ENCODE measurements at places on chromosomes 7 and 10.
A peak's percentile ranks its signal among the peaks of the same experiment; 100 is the strongest.

DNA sequence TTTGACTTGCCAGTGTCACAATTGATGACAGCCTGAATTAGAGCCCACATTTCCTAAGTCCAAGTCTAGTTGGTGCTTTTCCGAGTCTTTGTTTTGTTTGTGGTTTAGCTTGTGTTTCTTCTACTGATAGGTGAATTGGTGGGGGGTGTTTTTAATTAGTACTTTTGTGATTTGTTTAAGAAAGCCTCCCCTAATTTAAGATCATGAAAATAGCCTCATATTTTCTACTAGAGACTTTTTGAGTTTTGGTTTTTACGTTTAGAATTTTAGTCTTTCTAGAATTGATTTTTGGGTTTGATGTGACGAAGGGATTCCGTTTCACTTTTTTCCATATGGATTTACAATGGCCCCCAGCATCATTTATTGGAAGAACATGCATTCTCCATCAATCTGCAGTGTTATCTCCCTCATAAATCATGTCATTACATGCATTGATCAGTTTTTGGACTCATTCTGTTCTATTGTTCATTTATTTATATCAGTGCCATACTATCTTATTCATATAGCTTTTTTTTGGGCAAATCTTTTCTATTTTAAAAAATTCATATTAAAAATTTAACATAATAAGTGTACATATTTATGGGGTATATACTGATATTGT, 32.8 kb downstream of the BTRC start:
- DNase-seq = no peak

DNA sequence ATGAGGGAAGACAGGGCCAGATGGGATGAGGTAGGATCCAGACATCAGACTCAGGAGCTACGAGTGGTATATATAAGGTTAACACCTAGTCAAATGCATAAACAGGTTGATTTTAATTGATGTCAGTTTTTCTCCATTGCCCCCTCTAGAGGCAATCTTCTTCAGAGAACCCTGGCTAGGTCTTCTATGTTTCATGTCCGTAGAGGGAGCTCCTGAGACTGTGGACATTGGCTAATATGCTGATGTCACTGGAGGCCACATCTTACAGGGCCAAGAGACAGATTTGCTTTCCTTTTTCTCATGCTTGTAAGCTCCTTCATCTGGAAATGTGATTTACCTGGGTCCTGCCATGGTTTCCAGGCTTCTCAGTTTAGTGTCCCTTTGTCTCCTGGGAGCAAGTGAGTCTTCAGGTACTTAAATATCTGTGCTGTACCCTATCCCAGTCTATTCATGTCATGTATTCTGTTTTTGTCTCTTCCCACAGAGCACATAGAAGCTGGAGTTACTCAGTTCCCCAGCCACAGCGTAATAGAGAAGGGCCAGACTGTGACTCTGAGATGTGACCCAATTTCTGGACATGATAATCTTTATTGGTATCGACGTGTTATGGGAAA, 161.6 kb upstream of the PRSS1 start:
- peak; percentile 6 for DNase-seq

- DNase-seq = no peak
Observed at GRCh38 chr10:58776568-58777318, 264.1 kb downstream of the BICC1 start.

- no peak for DNase-seq
Observed at GRCh38 chr7:159078911-159079270, 65.8 kb downstream of the VIPR2 start.

- DNase-seq = peak; percentile 31
Observed at GRCh38 chr10:104300736-104301292, 31.8 kb downstream of the GSTO2 start.

- no peak for DNase-seq
Observed at GRCh38 chr7:128831994-128832879, 2.0 kb downstream of the FLNC start.

- DNase-seq = peak; percentile 38
Observed at GRCh38 chr10:3735175-3735574, 49.8 kb downstream of the KLF6 start.

GRCh38 chr7:20917603-20918002, 130.9 kb upstream of the SP8 start:
- no peak for DNase-seq

GRCh38 chr10:43305876-43306275, 39.0 kb upstream of the RASGEF1A start:
- DNase-seq = no peak

DNA sequence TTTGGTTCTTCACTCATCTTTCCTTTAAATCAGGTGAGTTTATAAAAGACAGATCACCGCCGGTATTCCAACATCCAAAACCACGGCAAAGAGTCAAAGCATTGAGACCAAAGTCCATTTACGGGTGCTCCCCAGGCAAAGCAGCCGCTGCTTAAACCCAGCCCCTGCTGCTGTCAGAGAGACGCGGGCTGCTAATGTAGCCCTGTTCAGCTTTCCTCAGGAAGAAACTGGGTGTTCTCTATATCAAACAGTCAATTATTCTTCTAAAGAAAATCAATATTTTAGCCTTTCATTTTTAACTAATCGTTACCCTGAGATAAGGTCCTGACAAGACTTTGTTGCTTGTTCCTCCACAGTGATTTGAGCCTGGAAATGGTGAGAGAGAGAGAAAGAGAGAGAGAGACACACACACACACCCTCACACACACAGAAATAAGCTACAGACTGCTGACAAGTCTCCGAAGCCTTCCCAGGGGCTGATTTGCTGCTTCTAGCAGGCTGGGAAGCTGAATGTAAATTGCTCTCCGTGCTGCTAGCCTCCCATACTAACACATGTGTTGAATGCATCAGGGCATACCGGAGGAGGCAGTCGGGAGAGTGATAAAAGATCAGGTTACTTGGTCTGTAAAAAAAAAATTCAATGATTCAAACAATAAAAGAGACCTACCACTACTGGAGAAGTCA, 183.0 kb upstream of the ANK3 start:
- DNase-seq = peak; percentile 9

DNA sequence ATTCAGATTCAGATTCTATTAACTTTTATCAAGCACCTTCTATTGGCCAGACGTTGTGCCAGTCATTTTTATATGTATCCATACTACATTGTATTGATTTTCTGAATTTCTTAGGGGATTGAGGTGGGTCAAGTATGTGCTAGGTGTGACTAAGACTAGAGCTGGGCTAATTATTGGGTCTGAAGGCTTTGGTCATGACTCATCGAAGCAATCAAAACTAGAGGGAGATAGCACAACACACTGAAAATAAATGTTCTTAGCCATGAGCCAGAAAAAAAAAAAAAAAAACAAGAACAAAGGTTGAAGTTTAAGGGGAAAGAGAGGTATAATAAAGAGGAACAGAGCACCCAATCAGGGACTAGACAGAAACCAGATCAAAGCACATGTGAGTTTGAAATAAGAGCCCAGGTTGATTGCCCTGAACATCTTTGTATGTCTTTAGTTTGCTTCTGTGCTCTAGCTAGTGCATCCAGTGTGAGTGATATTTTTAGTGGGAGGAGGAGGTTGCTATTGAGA, 171.6 kb upstream of the FOXP2 start:
- no peak for DNase-seq

- DNase-seq = no peak
Observed at GRCh38 chr7:99267481-99267840, 5.2 kb upstream of the MYH16 start.

GRCh38 chr10:103630156-103630555, 136.7 kb downstream of the NEURL1 start:
- no peak for DNase-seq

GRCh38 chr7:93310346-93310745, 78.2 kb downstream of the VPS50 start:
- DNase-seq = no peak

DNA sequence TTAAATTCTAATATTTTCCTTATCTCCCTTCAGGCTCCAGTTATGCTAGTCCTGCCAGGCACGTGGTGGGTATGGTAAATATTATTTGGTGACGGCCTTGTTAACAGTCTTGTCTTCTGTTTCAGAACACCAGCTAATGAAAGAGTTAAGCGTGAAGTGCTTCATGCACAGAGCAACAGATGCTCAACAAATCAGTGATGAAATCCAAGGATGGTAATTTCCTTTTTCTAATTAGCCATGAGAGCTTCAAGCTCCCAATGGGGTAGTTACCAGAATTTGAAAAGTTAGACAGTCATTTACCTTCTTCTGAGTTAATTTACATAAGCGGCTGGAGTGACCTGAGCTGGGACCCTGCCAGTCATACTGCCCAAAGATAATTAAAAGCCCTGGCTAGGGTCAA, 1.9 kb upstream of the OTUD1 start:
- DNase-seq = no peak

DNA sequence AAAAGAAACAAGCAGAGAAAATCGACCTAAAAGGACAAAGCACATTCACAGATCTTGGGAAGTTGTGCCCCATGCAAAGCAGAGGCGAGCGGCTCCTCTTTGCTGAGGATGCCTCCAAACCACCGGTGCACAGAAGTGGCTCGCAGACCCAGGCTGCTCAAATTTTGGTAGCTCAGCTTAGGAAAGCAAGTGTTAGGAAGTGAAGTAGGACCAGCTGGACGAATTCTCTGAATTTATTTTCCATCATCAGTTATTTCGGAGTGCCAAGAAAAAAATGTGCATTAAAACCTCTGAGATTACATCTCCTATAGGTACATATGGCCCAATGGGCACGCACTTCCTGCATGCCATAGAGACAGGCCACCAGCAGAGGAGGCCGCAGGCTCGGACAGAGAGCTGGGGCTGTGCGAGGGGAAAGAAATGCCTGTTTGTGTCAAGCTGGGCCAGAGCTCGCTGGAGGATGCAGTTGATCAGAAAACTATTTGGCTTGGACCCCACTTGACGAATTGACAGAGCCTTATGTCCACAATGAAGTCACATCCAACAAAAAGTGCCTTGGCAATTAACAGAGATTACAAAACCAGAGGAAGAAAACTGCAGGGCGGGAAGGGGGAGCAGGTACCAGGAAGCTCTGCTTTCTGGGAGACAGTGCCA, 122.3 kb upstream of the LYZL2 start:
- DNase-seq = peak; percentile 79

- DNase-seq = no peak
Observed at GRCh38 chr7:96238474-96238873, 83.4 kb downstream of the SLC25A13 start.

DNA sequence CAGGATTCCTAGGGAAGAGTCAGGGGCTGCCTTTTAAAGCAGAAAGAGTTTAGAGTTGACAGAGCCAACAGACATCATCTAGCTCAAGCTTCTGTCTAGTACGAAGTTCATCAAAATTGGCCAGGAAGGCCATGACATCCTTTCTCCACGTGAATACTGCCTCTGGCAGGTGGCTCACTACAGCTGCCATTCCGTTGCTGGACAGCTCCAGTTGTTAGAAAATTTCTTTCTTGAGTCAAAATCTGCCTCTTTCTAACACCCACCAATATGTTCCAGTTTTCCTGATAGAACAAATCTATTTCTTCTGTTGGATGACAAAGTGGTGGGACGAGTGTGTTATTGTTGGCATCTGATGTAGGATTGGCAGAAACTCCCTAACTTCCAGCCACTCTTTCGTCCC, 154.9 kb downstream of the ADRA2A start:
- DNase-seq = no peak

DNA sequence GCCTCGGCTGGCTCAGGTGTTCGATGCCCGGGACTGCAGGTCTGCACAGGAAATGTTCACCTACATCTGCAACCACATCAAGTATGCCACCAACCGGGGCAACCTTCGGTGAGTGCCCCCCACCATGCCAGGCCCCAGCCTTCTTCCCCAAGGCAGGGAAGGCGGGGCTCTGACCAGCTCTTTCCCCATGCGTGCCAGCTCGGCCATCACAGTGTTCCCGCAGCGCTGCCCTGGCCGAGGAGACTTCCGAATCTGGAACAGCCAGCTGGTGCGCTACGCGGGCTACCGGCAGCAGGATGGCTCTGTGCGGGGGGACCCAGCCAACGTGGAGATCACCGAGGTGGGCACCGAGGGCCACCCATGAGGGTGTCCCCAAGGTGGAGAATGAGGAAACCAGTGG, 7.5 kb downstream of the NOS3 start:
- peak; percentile 30 for DNase-seq

- no peak for DNase-seq
Observed at GRCh38 chr7:131400681-131401176, 73.1 kb downstream of the MKLN1 start.

- DNase-seq = no peak
Observed at GRCh38 chr7:138776166-138776833, 21.5 kb upstream of the TMEM213 start.

DNA sequence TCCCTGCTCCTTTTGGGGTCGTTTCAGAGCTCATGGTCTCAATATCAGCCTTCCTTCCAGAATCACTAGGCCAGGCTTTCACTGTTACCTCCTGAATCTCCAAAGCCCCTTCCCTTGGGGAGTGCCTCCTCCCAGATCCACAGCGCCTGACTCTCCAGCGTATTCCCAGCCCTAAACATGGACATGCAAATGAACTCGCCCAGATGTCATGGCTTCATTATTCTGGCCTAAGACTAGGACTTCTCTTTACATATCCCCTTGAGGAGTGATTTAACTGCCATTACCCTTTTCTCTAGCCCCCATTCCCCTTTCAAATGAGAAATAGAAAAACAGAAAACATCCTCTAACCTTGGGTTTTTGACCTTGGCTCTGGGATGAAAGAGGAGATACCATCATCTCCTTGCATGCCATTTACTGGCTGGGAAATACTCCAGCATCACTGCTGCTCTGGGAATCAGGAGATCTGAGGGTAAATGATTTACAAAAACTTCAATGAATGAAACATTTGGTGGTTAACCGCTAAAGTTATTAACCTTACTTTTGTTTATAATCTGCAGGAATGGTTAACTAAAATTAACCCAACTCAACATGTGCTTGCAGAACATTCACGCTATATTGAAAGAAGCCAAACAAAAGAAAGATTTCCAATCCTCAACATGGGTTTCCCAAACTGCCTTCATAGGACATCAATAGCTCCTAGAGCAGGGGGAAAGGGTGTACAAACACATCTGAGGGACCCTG, 37.0 kb downstream of the FAM171A1 start:
- no peak for DNase-seq

DNA sequence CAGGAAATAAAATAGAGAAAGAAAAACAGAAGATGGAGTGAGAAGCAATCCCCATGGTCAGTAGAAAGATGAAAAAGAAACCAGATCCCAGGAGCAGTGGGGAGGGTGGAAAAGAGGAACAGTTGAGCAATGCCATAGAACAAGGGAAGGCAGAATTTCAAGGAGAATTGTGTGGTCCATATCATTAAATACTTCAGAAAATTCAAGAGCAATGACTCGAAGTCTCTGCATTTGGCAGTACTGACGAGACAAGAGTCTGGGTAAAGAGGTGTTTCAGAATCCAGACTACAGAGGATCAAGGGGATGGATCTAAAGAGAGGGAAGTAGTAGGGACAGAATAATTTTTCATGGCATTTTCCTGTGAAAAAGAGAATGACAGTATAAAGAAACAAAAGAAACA, 512.6 kb downstream of the PHTF2 start:
- no peak for DNase-seq

DNA sequence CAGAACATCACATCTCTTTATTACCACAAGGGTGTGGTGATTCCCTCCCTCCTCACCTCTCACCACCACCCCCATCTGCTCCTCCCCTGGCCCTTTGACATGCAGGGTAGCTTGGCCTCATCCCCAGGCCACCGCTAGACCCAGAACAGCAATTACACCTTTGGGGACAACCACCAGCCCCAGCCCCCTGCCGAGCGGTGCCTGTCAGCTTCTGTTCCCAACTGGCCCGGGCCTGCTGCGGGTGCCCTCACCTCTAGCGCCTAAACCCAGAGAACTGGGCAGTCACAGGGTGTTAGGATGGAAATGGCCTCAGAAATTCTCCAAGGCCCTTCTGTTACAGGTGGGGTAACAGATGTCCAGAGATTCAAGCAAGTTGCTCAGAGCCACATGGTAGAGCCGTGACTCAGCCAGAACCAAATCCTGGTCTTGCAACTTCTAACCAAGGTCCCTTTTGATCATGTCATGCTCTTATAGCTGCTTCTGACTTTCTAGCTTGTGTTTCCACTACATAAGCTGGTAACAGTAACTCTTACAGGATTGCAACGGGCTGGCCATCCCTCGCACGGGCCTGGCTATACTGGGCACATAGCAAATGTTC, 78.0 kb downstream of the PRKAG2 start:
- DNase-seq = no peak

All from CD4-positive, alpha-beta T cell treated with Interleukin-17A for 4 hours (primary cell).